Activated CD8-positive, alpha-beta memory T cell treated with anti-CD3 and anti-CD28 coated beads, Interleukin-2, amount 50 U/mL, for 4 hours (primary cell): ENCODE measurements at places on chromosomes 6 and 20.

DNA sequence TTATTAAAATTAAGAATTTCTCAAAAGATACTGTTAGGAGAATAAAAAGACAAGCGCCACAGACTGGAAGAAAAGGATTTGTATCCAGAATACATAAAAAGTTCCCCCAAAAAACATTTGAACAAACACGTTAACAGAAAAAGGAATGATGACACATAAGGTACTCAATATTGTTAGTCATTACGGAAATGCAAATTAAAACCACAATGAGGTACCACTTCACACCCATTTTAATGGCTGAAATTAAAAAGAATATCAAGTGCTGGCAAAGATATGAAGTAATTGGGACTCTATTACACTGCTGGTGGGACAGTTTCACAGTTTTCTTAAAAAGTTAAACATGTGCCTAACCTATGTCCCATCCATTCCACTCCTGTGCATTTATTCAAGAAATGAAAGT lies 51.4 kb downstream of the HECA start:
- DNase-seq, result no peak

DNA sequence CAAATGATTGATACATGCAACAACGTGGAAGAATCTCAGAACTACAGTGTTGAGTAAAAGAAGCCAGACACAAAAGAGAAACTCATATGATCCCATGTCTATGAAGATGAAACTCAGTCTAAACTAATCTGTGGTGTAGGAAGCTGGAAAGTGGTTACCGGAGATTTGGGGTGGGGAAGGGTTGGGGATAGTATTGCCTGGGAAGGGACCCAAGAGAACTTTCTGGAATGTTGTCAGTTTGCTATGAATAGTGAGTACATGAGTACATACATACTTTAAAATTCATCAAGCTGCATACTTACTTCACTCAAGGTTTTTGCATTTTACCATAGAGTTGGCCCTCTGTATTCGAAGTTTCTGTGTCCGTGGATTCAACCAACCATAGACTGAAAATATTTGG lies 106.0 kb downstream of the SAMD5 start:
- no peak for DNase-seq

GRCh38 chr6:3568396-3569082 lies 111.7 kb upstream of the SLC22A23 start:
- DNase-seq, result no peak

- DNase-seq, result no peak
These were observed 135.8 kb upstream of the FOXA2 start for GRCh38 chr20:22720206-22720605.

DNA sequence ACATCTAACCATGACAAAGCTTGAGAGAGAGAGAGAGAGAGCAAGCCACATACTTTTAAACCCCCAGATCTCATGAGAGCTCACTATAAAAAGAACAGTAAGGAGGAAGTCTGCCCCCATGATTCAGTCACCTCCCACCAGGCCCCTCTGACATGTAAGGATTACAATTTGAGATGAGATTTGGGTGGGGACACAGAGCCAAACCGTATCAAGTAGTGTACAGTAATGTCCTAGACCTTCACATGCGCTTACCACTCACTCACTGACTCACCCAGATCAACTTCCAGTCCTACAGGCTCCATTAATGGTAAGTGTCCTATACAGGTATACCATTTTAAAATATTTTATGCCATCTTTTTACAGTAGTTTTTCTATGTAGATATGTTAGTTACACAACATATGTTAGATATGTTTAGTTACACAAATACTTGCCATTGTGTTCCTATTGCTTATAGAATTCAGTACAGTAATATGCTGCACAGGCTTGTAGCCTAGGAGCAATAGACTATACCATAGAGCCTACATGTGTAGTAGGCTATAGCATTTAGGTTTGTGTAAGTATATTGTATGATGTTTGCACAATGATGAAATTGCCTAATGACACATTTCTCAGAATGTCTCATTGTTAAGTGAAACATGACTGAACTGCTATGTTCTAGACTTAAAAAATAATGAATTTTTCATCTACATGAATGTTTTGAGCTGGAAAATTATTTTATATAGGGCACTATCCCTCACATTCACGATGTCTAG lies 11.7 kb downstream of the TSPYL1 start:
- DNase-seq, result no peak

DNA sequence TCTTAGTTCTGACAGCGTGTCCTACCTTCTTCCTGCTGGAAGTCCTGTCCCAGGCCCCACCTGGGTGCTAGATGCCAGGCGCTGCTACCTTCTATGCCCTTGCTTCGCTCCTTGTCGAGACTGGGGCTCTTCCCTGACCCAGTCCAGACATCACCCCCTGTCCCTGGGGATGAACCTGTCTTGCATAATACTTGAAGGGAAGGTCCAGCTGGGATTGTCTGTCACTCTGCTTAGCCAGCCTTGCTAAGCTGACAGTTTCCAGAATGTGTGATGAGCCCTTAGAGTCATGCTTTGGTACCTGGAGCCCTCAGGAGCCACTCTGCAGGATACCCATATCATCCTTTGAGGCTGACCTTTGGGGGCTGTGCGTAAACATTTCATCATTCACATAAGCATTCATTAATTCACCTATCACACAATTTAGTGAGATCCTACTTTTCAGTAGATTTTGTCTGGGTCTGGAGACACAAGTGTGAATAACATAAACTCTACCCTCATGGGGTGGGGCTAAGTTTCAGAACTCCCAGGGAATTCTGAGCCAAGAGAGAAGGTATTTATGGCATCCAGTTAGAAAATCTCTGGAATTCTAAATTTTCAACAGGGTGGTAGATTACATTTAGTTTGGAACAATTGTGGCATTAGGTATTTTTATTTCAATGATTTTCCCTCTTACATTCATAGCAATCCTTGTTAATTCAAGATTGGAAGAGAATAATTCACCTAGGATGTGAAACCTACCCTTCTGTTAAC lies 151.1 kb upstream of the HDAC2 start:
- no peak for DNase-seq

DNA sequence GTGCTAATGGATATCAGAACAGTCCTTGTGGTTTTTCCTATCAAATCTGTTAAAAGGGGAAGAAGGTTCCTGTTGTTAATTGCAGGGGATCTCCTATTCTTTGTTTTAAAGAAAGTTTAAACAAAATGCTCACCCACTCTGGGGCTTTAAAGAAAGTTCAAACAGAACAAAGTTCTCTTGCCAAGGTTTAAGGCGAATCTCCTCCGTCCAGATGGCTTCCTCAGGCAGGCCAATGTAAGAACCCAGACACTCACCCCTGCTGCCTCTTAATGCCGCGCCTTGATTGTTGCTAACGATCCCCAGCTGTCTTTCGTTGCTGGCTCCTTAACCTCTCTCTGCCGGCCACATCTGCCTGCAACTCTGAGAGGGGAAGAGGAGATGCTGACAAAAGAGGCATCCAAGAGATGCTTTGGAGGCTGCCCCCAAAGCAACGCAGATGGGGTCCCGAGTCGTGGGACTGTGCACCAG lies 235.0 kb upstream of the PRDM1 start:
- no peak for DNase-seq

GRCh38 chr6:101668496-101669030 lies 275.1 kb downstream of the GRIK2 start:
- no peak for DNase-seq
